ENCODE measurements at places on chromosomes 2 and 18. TPM values are rescaled to one million over a fixed set of nuclear protein-coding genes. Genes with fewer than 3 reads are reported as not detected.

GRCh38 chr2:84694088-84694622 is 177.9 kb downstream of the DNAH6 start:
- DNase-seq = no peak

- no peak for DNase-seq
Measured at GRCh38 chr2:241701149-241701398, 765 bp upstream of the ING5 start.

Gene ALK
- 0.17 TPM for total RNA-seq

Gene TMEM37
- total RNA-seq = 1.0 TPM

Gene IL36G
- not detected for total RNA-seq

Gene AKAIN1
- not detected for total RNA-seq

Gene MC4R
- not detected for total RNA-seq

Gene PUM2
- 55.8 TPM for total RNA-seq

Measured in heart left ventricle (tissue), 16 donors.